ENCODE measurements at places on chromosomes 7 and 10.

DNA sequence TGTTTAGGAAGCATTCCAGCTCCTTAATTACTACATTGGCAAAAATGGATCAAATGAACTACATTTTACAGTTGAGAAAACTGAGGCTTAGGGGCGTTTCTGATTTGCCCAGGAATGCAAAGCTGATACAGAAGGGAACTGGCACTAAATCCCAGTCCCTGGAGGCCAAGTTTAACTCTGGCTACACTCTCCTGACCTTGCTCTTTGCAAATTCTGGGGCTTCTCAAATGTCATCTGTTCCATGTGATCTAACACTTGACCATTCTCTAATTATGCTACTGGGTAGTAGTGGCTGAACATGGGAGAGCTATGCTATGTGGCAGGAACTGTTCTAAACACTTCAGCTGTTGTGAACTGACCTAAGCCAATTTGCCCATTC lies 11.3 kb upstream of the HABP2 start:
- DNase-seq = no peak

DNA sequence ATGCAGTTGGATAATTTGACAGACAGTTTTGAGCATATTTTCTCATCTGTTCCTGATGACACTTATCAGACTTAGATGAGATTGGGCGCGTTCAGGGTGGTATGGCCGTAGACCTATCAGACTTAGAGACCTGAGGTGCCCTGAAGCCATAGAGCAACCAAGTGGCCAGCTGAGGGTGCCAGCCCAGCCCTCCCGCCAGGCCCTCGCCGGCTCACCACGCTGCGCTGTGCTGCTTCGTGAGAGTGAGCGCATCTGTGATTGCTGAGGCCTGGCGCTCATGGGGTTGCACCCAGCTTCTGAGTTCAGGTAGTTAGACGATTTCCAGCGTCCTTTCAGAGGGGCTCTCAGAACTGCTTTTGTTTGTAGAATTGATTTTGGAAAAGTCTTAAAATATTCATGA lies 10.2 kb downstream of the FBH1 start:
- no peak for DNase-seq

- no peak for DNase-seq
Measured at GRCh38 chr7:82741493-82741892, 297.9 kb upstream of the CACNA2D1 start.

GRCh38 chr7:139601176-139601575 lies 77.7 kb downstream of the CLEC2L start:
- DNase-seq = no peak

- no peak for DNase-seq
Measured at GRCh38 chr10:23073527-23073926, 21.9 kb upstream of the MSRB2 start.

DNA sequence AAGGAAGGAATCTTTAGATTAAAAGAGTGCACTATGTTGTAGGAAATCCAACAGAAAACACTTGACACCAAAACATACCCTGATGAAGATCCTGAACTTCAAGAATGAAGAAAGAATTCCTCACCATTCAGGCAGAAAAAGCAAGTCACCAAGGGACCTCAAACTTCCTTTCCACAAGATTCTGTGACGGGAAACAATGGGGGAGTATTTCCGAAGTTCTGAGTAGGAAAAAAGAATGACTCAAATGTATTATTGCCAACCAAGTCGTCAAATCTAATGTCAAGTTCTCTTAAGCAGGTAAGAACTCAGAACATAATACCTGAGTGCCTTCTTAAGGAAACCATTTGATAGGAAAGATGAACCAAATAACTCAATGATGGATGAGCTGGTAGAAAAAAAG lies 44.7 kb upstream of the MTURN start:
- no peak for DNase-seq

DNA sequence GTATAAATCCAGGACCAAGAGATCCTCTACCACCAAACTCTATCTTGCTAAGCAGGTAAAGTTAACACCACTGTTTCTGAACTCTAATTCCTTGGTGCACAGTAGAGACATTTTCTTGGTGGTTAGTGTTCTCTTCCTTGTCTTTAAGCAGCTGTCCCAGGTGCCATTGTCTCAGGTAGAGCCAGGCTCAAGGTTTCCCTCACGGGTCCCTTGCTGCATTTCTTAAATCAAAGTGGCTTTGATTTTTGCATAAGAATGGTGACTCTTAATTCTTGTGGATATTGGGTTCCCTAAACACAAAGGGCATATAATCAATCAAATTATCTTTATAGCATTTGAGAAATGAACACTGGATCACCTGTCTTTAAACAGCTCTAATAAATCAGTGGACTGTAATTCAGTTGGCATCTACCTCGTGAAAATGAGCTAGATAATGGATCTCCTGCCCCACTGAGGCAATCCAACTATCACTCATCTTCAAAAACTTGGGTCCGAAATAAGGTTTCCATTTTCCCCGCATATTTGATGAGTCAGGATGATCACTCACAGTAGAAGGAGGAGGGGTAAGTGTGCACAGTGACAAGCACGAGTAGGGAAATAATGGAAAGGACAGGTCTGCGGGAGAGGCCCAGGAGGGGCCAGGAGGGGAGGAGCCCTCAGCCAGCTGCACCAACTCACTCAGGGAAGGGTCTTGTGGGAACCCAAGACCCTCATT lies 2.4 kb downstream of the ABCC2 start:
- no peak for DNase-seq
